ENCODE measurements at places on chromosomes 3 and 15. TPM values are rescaled to one million over a fixed set of nuclear protein-coding genes. Genes with fewer than 3 reads are reported as not detected.
A peak's percentile ranks its signal among the peaks of the same experiment; 100 is the strongest.

GRCh38 chr3:182760576-182761164 lies 32.6 kb upstream of the ATP11B start:
- DNase-seq = peak; percentile 63
- H3K27ac ChIP-seq = peak overlapping the region; percentile 66
- peaks cover 21% of the 10 kb centered on the region for H3K4me1 ChIP-seq
- H3K27me3 ChIP-seq = no peaks in the 10 kb centered on the region
- H3K36me3 ChIP-seq = no peaks in the 10 kb centered on the region
- no peak overlapping the region for H3K4me3 ChIP-seq

DNA sequence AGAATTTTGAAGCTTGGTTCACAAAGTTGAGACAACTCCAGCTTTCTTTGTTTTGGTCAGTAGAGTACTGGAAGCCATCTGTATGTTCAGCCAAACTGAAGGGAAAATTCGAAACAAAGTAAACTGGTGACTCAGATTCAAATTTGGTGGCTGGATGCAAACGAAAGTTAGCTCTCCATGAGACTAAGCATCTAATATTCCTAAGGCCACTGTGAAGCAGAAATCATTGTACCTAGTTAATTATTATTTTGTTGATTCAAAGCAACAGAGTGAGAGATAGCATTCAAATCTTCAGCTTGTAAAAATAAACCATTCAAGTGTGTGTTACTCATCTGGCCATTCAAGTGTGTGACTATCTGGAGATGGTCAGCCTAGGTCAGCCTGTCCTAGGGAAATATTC lies 42.1 kb downstream of the NR2F2 start:
- H3K27ac ChIP-seq = no peak overlapping the region
- DNase-seq = no peak
- no peak overlapping the region for H3K4me3 ChIP-seq
- peaks cover 23% of the 10 kb centered on the region for H3K4me1 ChIP-seq

DNA sequence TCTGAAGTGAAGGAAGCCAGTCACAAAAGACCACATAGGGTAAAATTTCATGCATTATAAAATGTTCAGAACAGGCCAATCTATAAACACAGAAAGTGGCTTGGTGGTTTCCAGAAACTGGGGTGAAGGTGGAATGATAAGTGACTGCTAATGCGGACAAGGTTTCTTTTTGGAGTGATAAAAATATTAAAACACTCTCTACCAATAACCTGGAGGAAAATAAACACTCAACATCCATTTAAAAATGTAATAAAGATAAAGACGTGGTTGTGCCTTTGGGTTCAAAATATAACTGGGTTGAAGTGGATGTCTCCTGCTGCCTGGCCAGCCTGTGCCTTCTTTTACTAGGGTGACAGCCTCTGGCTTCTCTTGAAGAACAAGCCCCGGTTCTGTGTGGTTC lies 70.9 kb upstream of the GCNT3 start:
- no peaks in the 10 kb centered on the region for H3K27me3 ChIP-seq
- no peak overlapping the region for H3K27ac ChIP-seq
- no peak overlapping the region for H3K4me3 ChIP-seq

- no peak overlapping the region for H3K4me3 ChIP-seq
- H3K36me3 ChIP-seq = no peaks in the 10 kb centered on the region
- no peak overlapping the region for H3K27ac ChIP-seq
- no peaks in the 10 kb centered on the region for H3K4me1 ChIP-seq
Observed at GRCh38 chr3:72368331-72368975, 479.8 kb downstream of the SHQ1 start.

GRCh38 chr3:160220038-160220437 lies 5.2 kb upstream of the C3orf80 start:
- H3K27me3 ChIP-seq = peaks cover 10% of the 10 kb centered on the region
- no peak overlapping the region for H3K27ac ChIP-seq
- H3K36me3 ChIP-seq = no peaks in the 10 kb centered on the region
- H3K4me3 ChIP-seq = no peak overlapping the region
- no peaks in the 10 kb centered on the region for H3K4me1 ChIP-seq
- DNase-seq = no peak

The CYP1A1 gene
- 0.43 TPM for total RNA-seq

The TPRG1 gene
- 3.6 TPM for total RNA-seq
